ENCODE measurements at places on chromosomes 2 and 18. TPM values are rescaled to one million over a fixed set of nuclear protein-coding genes. Genes with fewer than 3 reads are reported as not detected.

Gene VAMP5
- total RNA-seq: 1.9 TPM

- no peak for DNase-seq
These were observed 31.1 kb downstream of the SLC40A1 start for GRCh38 chr2:189549449-189549832.

Gene CD8B2
- not detected for total RNA-seq

GRCh38 chr2:204277226-204277625 lies 268.0 kb upstream of the PARD3B start:
- no peak for DNase-seq

DNA sequence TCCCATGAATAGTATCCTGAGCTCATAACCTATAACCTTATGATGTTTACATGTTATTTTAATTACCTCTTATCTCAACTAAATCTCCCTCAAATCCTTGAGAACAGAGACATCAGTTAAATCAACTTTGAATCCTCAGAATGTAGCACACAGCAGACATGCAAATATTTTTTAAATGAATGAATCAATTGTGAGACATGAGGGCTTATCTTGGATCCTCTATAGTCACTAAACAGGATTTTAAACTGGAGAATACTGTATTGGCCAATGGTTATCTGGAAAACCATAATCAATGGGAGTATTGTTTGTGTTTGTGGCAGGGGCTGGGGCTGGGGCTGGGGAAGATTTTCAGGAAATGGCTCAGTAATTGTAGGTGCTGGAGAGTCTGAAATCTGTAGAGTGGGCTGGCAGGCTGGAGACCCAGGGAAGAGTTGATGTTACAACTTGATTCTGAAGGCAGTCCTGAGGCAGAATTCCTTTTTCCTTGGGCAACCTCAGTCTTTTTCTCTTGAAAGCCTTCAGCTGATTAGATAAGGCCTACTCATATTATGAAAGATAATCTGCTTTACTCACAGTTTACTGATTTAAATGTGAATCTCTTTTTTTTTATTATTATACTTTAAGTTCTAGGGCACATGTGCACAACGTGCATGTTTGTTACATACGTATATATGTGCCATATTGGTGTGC lies 106.3 kb downstream of the NCOA1 start:
- no peak for DNase-seq

Gene SH3RF3
- total RNA-seq: not detected

DNA sequence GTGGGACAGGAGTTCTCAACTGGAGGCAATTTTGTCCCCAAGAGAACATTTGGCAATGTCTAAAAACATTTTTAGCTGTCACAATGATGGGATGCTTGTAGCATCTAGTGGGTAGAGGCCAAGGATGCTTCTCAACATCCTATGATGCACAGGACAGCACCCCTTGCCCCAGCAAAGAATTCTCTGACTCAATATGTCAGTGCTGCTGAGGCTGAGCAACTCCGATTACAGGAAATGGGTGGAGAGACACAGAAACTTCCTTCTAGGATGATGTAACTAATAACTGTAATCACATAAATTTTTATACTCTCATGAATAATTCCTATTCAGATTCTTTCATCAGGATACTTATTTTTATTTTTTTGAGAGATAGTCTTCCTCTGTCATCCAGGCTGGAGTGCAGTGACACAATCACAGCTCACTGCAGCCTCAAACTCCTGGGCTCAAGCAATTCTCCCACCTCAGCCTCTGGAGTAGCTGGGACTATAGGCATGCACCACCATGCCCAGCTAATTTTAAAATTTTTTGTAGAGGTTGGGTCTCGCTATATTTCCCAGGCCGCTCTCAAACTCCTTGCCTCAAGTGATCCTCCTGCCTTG lies 120.3 kb upstream of the ACAA2 start:
- no peak for DNase-seq

Gene TUBB8B
- total RNA-seq: 5.3 TPM

- no peak for DNase-seq
These were observed 372.5 kb upstream of the GCFC2 start for GRCh38 chr2:76083248-76083647.

- DNase-seq: no peak
These were observed 279.8 kb downstream of the C1D start for GRCh38 chr2:67783026-67783425.

Gene ASAP2
- total RNA-seq: 5.5 TPM

GRCh38 chr2:168766600-168766999 lies 35.8 kb upstream of the NOSTRIN start:
- DNase-seq: peak; percentile 13

- no peak for DNase-seq
These were observed 179.4 kb upstream of the DCC start for GRCh38 chr18:52160636-52161035.

- no peak for DNase-seq
These were observed 171.2 kb downstream of the ACOXL start for GRCh38 chr2:110903548-110903947.

GRCh38 chr2:197904446-197904845 lies 100.1 kb downstream of the PLCL1 start:
- DNase-seq: no peak

DNA sequence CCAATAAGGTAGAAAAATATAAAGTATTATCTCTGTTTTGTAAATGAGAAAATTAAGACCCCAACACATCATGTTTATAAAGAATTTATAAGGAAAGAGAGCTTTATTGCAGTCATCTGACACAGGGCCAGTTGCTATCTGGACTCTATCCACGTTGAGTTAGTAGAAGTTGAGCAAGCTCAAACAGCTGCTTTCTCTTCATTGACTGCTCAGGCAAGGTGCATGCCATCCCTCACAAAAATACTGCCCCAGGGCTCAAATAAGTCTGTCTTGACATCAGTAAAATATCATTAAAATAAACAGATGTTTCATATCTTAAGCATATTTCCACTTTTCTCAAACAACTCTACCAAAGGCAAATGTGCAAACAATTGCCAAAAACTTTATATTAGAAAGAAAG lies 14.8 kb downstream of the COL5A2 start:
- no peak for DNase-seq

Gene TDRD15
- total RNA-seq: not detected

- no peak for DNase-seq
These were observed 248.2 kb upstream of the RBMS1 start for GRCh38 chr2:160741815-160742214.

GRCh38 chr18:66727991-66728390 lies 124.1 kb upstream of the CDH19 start:
- DNase-seq: no peak

All from G401 (cell line).